ENCODE measurements at places on chromosomes 1 and 21. TPM values are rescaled to one million over a fixed set of nuclear protein-coding genes. Genes with fewer than 3 reads are reported as not detected.

- no peak for DNase-seq
Observed at GRCh38 chr1:229190057-229190575, 80.8 kb upstream of the RAB4A start.

GRCh38 chr1:240027059-240027462 is 64.6 kb upstream of the FMN2 start:
- DNase-seq, result peak; percentile 53

GRCh38 chr1:11354893-11355553 is 82.0 kb downstream of the UBIAD1 start:
- no peak for DNase-seq

DNA sequence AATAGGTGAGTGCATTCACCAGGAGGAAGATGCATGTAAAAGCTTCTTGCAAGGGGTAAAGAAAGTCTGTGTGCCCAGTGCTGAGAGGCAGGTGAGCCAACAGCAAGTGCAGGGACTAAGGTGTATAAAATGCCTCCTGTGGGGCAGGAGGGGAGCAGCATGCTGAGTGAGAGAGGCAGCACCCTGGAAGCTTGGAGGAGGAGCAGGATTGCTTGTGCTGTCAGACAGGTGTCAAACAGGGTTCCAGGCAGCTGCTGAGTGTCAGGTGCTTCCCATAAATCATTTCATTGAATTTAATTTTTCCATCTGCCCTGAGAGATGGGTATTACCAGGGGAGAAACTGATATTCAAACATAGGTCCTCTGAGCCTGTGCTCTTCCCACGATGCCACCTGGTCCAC is 13.9 kb downstream of the BSND start:
- no peak for DNase-seq

- peak; percentile 2 for DNase-seq
Observed at GRCh38 chr21:26032263-26032662, 138.3 kb downstream of the APP start.

- DNase-seq, result no peak
Observed at GRCh38 chr1:230455291-230455690, 29.2 kb upstream of the PGBD5 start.

DNA sequence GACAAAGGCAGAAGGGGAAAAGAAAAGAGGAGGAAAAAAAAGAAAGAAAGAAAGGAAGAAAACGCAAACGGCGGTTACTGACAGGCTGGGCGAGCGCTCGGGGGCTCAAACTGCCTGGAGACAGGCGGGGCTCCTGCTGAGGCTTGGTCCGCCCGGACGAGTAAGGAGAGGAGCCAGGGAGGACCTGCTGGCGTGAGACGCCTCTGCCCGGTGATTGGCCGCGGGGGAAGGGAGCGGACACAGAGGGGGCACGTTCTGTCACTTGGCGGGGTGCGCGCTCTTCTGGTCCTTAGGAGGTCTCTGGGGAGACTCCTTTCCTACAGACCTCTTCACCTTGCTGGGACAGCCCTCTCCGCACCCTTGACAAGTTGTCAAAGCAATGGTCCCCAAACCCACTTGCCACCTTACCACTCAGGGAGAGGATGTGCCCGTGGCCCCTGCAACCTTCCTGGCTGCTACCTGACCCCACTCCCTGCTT is 791 bp upstream of the PIK3R3 start:
- DNase-seq, result no peak

- DNase-seq, result no peak
Observed at GRCh38 chr21:46145840-46146691, 9.3 kb downstream of the FTCD start.

- no peak for DNase-seq
Observed at GRCh38 chr1:156721535-156721934, 6.7 kb upstream of the METTL25B start.

- DNase-seq, result no peak
Observed at GRCh38 chr21:15564907-15565306, 164.9 kb upstream of the USP25 start.

GRCh38 chr1:109248797-109249629 is at the start of gene CELSR2:
TSS of gene CELSR2 (plus strand) at chr1:109249539. CDS start at chr1:109250080, 541 bp downstream.
- DNase-seq, result peak; percentile 55

- no peak for DNase-seq
Observed at GRCh38 chr21:41466024-41466820, 40.2 kb downstream of the MX1 start.

DNA sequence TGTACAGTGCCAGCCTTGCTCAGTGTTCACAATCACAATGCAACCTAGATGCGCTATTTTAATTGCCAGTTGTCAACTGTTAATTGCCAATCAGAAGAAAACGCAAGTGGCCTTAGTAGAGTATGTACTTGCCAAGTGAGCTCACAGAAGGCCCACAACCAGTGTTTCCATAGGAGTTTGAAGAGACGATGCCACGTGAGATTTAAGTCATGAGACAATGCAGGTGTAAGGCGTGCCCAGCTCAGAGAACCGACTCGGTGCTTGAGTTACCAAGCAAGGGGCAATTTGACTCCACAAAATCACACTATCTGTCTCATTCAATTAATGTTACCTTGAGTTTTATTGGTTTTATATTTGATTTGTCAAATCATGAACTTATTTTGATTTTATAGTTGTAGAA is 65.6 kb downstream of the TEX35 start:
- no peak for DNase-seq

DNA sequence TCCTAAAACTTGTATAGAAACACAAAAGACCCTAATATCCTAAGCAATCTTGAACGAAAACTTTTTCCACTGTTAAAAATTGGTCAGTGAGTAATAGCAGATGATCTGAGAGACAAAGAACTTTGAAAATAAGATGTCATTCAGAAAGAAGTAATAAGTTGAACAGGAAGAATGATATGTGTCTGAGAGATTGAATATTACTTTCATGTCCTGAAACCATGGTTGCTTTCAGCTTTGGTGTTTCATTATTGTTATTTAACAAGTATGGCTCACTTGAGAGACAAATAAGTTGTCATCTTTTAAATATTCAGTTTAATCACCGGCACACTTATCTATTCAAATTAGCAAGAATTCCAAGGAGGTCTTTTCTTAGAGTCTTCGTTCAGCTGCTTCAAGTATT is 11.4 kb downstream of the PRKACB start:
- DNase-seq, result no peak

GRCh38 chr1:17013491-17014320 is 2.0 kb upstream of the ATP13A2 start:
- DNase-seq, result no peak

DNA sequence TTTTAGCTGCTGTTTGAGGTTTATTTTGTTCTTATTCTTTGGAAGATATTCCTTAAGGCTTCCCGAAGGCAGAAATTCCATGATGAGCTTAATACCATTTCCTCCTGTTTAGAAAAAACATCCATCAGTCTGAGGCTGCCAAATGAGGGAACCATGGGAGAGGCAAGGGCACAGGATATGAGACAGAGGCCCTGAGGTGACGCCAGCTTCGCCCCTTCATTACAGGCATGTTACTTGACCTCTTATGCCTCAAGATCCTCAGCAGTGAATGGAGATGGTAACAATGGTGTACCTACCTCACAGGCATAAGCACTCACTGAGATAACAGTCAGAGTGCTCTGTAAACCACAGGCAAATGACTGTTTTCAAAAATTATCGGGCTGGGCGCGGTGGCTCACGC is 93.6 kb downstream of the RAVER2 start:
- DNase-seq, result no peak

- DNase-seq, result no peak
Observed at GRCh38 chr1:148289647-148290046, 137.6 kb upstream of the NBPF11 start.

DNA sequence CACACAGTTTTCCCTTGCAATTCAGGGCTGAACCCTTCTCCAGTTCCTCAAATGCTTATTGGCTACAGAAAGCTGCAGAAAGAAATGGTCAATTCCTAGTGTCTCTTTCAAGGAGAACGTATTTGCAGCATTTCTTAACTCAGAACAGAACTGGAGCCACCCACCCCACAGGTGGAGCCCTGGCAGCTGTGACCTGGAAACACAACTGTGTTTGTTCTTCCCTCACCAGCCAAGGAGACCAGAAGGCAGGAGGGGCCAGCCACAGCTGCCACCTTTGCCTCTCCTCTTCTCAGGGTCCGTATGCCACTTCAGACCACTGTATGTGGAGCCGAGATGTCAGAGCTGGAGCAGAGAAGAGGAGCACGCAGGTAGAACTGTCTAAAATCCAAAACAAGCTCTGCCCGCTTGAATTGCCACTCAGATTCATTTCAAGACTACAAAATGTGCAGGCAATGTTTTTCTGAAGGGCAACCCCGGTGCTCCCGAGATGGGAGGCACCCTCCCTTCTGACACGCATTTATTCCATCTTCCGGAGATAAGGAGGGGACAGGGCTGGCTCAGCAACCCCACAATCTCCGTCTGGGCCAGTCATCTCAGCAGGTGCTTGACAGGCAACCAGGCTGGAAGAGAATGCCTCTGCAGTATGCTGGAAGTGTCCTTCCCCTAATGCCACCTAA is 16.7 kb downstream of the CD247 start:
- no peak for DNase-seq

DNA sequence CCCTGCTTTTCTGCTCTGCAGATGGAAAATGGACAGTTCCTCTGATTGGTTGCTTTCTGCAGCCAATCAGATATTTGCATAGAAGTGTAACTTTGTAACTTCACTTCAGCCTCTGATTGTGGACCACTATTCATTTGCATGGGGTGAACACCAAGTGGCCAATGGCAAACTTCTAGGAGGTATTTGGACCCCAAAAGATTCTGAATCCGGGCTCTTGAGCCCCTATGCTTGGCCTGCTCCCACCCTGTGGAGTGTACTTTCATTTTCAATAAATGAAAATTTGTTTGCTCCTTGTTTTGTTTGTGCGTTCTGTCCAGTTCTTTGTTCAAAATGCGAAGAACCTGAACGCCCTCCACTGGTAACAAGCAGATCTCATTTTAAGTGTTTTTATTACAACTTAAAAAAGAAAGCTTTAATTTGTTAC is 6.4 kb upstream of the GSTM4 start:
- no peak for DNase-seq

- DNase-seq, result no peak
Observed at GRCh38 chr1:167826127-167826526, 87.8 kb downstream of the ADCY10 start.

GRCh38 chr1:189962181-189962580 is 515.5 kb downstream of the BRINP3 start:
- DNase-seq, result no peak

C1orf50 gene
- total RNA-seq, result 2.0 TPM

MAP1LC3C gene
- total RNA-seq, result not detected

GFI1 gene
- total RNA-seq, result 0.42 TPM

OR2L3 gene
- not detected for total RNA-seq

SPRR3 gene
- total RNA-seq, result 0.20 TPM

AIM2 gene
- total RNA-seq, result not detected

OLIG2 gene
- total RNA-seq, result not detected

PIK3R3 gene
- 8.4 TPM for total RNA-seq

KIF2C gene
- 57.1 TPM for total RNA-seq

RPTN gene
- not detected for total RNA-seq

CGN gene
- total RNA-seq, result 23.5 TPM

RBBP4 gene
- 109 TPM for total RNA-seq

CFAP74 gene
- total RNA-seq, result not detected

DYNLT5 gene
- not detected for total RNA-seq

RSPH1 gene
- 2.7 TPM for total RNA-seq

KRTAP19-1 gene
- not detected for total RNA-seq

PDPN gene
- total RNA-seq, result not detected

Data from HT-29 (cell line).